ENCODE measurements at places on chromosomes 4 and X.

DNA sequence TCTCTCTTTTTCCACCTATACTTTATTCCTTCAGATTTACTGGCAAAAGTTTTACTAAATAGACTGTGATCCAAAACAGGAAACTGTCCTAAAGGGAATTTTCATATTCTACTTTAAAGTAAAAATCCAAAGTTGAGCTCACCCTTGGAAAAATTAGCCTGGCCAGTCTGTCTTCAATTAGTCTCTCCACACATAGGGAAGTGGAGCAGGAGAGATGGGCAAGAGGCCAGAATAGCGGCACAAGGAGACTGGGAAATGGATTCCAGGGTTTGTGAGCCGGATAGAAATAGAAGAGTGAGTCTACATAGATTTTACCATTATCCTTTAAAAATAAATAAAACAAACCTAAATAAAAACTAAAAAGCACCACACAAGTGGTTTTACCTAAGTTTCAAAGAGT, 16.2 kb upstream of the FRMD7 start:
- DNase-seq, result no peak

DNA sequence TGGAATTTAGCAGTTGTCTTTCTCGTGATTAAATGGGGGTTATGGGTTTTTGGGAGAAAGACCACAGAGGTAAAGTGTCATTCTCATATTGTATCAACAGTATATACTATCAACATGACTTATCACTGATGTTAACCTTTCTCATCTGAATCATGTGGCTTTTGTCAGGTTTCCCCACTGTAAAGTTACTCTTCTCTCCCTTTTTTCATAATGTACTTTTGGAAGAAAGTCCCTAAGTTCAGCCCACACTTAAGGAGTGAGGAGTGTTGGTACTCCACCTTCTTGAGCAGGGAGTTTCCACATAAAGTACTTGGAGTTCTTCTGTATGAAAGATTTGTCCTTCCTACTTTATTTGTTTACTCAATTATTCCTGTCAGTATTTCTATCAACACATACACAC, 169.9 kb downstream of the ZNF330 start:
- DNase-seq, result no peak

DNA sequence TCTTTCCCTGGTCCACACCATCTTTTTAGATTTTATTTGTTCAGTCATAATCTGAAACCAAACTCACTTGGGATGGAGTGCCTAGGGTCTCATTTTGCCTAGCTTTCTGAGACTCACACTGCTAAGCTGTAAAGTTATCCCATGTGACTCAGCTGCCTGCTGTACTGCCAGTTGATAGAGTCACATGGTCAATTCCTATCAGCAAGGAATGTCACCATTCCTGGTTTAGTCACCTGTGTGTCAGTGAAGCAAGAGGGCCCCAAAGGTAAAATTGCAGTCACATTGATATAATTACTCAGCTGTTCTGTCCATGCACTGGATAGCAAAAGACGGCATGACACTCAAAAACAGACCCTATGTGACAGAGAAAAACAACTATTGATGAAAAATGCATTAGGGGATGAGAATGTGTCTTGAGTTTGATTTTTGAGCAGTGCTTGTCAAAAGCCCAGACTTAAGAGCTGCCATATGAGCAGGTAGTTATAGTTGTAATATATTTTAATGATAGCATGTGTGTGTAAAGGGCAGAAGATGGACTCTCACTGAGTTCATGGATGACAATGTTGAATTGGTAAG, 413.2 kb downstream of the PPARGC1A start:
- DNase-seq, result no peak

- no peak for DNase-seq
Observed at GRCh38 chr4:53348046-53348445, 17.8 kb downstream of the SCFD2 start.

- peak; percentile 2 for DNase-seq
Observed at GRCh38 chr4:79331126-79331876, 5.4 kb upstream of the NAA11 start.

DNA sequence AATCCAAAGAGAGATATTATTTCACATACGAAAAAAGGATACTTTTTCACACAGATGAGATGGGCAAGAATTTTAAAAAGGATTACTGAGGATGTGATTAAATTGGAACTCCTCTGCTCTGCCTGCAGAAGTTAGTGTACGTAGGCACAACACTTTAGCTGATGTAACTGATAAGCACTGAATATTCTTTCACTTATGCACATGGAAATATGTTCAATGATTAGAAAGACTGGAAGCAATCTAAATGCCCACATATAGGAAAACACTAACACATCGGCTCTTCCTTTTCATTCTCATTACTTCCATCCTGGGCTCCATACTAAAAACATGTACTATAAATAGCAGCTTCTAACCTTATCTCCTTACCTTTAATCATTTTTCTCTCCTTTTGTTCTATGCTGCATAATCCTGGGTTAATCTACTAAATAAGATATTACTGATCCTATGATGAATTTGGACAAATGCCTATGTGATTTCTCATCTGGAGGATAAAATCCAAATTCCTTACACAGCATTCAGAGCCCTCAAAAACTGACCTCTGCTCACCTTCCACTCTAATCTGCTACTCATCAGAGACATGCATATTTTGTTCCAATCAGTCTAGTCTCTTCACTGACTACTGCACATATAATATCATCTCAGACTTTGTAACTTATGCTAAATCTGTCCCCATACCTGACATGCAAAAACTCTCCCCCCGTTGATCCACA, 197.8 kb downstream of the PDGFC start:
- peak; percentile 46 for DNase-seq

DNA sequence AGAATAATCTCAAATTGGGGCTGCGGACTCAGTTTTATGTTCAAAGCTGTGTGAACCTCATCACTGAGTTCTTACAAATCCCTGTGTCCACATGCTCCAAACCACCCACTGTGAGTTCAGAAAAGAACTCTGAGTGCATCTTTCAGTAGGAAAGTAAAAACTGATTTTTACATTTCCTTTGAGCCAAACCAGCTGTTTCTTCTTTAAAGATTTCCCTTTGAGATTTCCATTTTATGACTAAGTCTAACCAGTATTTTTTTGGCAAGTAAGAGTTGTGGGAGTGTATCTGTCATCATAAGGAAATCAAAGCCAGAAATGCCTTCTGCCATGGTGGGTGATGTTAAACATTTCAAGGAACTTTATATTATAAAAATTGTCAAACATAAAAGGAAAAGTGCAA, 100.0 kb downstream of the TET2 start:
- DNase-seq, result no peak

DNA sequence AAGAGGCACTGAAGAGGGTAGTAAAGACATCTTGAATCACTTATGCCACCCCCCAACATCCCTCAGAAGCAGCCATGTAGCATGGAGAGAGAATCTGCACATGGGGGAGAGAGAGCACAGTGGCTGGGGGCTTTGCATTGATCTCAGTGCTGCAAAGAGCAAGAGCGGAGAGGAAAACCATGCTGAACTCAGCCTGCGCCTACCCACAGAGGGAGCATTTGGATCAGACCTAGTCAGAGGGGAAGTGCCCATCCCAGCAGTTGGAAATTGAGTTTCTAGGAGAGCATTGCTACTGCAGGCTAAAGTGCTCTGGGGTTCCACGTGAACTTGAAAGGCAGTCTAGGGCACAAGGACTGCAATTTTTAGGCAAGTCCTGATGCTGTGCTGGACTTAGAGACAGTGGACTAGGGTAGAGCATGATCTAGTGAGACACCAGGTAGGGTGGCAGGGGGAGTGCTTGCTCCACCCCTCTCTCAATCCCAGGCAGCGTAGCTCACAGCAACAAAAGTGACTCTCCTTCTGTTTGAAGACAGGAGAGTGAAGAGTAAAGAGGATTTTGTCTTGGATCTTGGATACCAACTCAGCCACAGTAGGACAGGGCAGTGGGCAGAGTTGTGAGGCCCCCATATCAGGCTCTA, 9.0 kb upstream of the PROM1 start:
- DNase-seq, result no peak

DNA sequence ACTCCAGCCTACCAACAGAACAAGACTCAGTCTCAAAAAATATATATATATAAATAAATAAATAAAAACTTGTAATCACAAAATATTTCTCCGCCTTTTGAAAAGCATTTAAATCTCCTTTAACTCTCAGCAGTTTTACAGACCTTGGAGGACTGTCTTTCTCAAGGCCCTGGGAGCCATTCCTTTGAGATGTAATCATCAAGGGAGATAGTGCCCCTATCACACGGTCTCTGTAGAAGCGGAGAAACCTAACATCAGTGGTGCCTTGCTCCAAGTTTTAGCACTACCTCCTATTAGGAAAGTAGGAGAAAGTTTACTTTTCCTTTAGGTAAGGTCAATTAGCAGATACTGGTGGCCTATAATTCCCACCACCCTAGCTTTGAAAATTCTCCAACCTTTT, 58.5 kb downstream of the ANTXR2 start:
- no peak for DNase-seq
